ENCODE measurements at places on chromosomes 2 and 18. TPM values are rescaled to one million over a fixed set of nuclear protein-coding genes. Genes with fewer than 3 reads are reported as not detected.

DNA sequence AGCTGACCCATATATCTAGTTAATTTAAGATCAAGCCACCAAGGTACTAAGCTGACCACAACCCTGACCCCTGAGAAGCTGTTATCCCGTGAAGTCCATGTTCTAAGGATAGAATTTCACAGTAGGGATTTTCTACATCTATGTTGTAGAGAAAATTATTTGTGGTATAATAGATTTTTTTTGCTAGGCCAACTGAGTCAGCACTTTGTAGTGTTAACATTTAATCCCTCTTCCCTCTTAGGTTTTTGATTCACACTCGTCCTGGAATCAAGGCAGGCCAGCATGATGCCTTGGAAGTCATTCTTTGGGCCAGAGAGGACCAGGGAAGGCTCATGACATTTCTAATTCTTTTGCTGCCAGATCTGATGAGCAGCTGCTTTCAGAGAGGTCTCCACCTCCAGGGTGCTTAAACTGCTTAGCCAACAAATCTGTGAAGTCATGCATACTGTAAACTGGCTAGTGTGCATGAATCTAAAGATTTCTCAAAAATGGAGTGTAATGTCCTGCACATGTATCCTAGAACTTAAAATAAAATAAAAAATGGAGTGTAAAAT lies 102.5 kb downstream of the RBM43 start:
- no peaks in the 10 kb centered on the region for H3K4me1 ChIP-seq
- H3K36me3 ChIP-seq: no peaks in the 10 kb centered on the region
- DNase-seq: no peak
- H3K27me3 ChIP-seq: no peaks in the 10 kb centered on the region
- no peak overlapping the region for H3K27ac ChIP-seq

DNA sequence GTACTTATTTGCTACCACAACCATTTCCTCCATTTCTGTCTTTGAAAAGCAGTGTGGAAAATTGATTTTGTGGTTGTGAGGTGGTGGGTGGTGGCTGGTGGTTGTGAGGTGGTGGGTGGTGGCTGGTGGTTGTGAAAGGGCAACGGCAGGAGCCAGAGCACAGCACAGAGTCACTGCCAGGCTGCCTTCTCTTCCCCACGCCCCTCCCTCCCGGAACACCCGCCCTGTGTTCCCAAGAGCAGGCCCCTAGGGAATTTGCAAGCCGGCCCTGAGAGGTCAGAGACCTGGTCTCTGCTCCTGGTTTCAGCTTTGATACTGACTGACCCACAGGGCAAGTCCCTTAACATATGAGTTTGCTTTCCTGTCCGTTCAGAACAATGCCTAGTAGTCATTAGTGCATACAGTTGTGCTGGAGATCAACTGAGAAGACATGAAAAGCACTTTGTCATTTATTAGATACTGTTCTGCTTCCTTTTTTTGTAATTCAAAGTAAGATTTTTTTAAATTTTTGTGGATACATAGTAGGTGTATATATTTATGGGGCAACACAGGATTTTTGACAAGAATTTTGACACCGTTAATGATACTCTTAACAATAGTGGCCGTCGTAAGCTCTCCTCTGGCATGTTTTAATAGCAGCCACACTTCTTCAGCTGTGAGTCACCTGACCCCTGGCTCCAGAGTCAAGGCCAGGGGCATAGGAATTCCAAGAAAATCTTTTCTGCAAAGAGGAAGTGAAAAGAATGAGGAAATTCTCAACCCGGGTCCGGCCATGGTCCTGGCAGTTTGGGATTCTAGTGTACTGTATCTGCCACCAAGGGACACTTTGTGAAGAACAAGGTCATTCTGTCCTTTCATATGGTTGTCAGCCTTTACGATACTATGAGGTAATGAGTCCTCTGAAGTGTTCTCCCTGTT lies 53.2 kb downstream of the ITGA6 start:
- no peak for DNase-seq
- H3K27ac ChIP-seq: no peak overlapping the region
- no peaks in the 10 kb centered on the region for H3K4me1 ChIP-seq
- H3K4me3 ChIP-seq: no peak overlapping the region
- no peaks in the 10 kb centered on the region for H3K27me3 ChIP-seq

The PPM1G gene
- total RNA-seq: 42.7 TPM

DNA sequence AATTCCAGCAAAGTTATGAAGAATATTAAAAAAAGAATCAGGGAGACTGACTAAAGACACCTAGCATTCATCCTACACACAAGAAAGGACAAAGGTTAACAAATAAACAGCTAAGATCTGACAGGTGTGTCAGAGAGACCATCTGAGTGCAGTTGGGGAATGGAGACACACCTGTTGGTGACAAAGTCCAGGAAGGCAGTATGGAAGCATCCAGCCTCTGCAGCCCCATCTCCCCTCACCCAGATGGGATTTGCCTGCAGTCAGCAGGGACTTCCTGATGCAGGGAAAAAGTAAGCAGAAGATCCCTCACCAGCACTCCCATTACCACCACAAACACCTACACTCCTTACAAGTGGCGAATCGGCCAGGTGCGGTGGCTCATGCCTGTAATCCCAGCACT lies 37.9 kb downstream of the USP34 start:
- DNase-seq: no peak
- H3K4me1 ChIP-seq: peaks cover 3% of the 10 kb centered on the region
- H3K4me3 ChIP-seq: no peak overlapping the region
- no peaks in the 10 kb centered on the region for H3K36me3 ChIP-seq
